ENCODE measurements at places on chromosomes 13 and 19.

DNA sequence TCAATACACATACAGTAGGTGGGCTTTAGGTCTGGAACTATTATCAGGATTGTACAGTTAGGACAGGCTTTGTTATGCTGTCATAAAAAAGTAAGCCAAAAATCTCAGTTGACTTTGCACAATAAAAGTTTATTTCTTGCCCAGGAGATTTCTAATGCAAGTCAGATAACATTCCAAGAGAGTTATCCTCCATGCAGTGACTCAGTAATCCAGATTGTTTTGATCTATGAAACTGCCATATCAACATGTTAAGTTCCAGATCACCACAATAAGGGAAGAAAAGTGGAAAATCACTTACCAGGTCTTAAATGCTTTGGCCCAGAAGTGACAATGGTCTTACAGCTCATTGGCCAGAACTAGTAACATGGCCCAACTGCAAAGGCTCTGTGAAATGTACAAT lies 636.2 kb upstream of the KLF12 start:
- no peak for DNase-seq

GRCh38 chr13:109715902-109716301 lies 70.5 kb downstream of the IRS2 start:
- no peak for DNase-seq

DNA sequence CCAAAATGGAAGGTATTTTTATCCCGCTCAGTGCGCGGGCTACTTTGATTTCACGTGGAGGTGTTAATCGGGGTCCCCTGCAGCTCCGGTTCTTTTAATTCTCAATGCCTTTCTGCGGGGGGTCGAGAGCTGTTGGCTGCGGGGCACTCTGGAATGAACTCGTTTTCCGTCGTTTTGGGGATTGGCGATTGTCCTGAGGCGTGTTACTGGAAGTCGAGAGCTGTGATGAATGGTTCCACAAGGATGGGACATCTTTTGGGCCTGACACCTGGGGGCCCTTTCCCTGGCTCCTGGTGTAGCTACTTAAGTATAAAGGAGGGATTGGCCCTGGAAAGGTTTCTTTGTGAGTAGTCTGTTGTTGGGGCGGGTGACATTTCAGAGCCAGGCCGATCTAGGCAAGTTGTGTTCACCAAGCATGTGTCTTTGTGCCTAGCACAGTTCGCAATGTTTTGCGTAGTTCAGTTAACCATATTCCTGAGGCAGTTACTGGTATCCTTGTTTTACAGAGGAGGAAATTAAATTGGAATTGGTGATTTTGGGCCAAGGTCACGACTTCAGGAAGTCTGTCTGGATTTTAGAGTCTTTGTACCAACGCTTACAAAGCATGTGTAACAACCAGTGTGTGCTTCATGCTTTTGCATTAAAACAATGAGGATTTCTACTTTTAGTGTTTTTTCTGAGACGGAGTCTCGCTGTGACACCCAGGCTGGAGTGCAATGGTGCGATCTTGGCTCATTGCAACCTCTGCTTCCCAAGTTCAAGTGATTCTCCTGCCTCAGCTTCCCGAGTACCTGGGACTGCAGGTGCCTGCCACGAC lies 846 bp downstream of the RPL13A start:
- DNase-seq, result no peak

GRCh38 chr19:694481-695351 lies 536 bp downstream of the PRSS57 start:
- no peak for DNase-seq

- no peak for DNase-seq
These were observed 53.8 kb upstream of the RCBTB2 start for GRCh38 chr13:48586591-48587103.
